ENCODE measurements at places on chromosomes 7 and 10. TPM values are rescaled to one million over a fixed set of nuclear protein-coding genes. Genes with fewer than 3 reads are reported as not detected.

HOXA1 gene
- total RNA-seq: 1.7 TPM

UNCX gene
- total RNA-seq: not detected

ADRA2A gene
- 12.8 TPM for total RNA-seq

EGFR gene
- total RNA-seq: 57.8 TPM

DNA sequence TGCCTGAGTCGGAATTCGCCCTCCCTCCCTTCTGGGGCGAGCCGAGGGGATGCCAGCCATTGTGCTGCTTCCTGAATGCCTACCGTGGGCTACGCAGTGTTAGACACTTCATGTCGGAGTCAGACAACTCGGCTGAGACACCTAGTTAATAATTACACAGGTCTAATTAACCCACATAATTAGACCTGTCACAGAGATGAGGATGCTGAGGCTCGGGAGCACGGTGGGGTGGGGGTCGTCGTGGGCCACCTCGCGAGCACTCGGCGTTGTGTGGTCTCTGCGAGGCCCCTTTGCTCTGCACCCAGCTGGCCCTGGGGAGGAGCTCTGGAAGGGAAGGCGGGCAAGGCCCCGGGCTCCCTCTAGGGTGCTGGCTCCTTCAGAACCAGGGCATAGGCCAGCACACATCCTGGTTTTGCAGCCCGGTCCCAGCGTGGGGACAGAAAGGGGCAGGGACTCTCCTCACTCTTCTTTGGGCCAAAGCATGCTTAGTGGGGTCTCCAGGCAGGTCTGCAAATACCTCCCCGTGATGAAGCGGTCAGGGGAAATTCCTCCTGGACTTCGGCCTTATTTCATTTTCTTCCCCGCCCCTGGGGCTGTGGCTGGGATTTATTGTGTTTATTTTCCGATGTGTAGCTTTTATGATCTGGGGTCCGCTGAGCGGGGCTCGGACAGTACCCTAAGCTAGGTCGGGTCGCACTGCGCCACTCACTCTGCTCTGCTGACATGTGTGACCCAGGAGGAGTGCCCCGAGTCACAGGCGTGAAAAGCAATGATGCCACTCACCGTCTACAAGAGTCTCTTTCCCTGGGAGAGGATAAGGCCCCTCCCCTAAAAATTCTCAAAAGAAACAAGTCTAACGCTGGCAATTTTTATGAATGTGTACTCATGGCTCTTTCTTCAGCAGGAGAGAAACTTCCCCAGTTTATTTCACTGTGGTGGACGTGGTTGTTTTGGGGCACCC, 4.9 kb upstream of the FOXL3 start:
- peak; percentile 83 for DNase-seq

GRCh38 chr10:122461367-122461728, at the start of gene HTRA1:
Gene HTRA1 (plus strand): TSS chr10:122461553. CDS start chr10:122461653, 100 bp downstream.
- peak; percentile 63 for DNase-seq

- DNase-seq: peak; percentile 65
These were observed 57.5 kb upstream of the PPIF start for GRCh38 chr10:79289801-79290200.

GRCh38 chr10:123527151-123527550, 139.0 kb upstream of the GPR26 start:
- no peak for DNase-seq

DNA sequence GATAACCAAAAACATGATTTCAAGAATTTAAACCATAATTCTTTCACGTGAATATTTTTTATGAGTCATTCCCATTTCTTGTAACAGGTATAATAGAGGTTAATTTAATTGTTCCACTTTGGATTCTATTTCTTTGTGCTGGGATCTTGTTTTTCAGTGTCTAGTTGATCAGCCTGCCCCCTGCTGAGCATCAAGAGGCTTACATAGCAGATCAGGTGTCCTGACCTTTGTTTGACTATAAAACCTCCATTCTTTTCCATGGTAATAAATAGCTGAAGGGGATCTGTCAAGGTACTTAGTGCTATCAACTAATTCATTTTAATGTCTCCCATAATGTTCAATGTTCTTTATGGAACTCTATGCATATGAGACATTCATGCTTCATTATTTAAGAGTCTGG, 4.9 kb downstream of the COL17A1 start:
- no peak for DNase-seq

DNA sequence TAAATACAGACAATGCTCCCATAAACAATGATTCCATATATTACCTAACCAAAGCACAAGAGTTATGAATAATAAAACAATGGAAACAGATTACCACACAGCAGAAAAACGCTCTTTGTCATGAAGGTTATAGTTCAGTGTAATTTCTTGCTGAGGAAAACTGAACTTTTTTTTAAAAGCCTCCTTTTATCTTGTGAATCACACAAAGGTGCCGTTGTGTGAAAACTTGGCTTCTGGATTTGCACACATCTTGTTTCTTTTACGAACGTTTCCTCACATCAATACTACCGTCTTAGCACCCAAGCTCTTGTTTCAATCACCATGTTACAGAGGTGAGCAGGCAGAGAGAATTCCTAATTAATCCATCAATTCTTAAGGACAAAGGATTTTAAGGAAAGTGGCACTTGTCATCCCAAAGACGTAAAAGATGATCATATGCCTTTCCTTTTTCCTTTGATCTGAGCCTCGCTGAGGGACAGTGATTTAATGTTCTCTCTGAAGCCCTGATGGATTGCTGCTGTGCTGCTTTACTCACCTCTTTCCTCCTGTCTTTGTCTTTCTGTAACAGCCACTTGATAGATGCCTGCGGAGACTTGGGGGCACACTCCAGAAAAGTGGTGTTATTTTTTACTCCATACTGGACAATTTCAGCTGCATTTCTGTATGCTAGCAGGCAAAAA, 110.1 kb downstream of the CD36 start:
- DNase-seq: no peak

- no peak for DNase-seq
These were observed 16.7 kb upstream of the LRRN3 start for GRCh38 chr7:111074071-111074747.

- DNase-seq: no peak
These were observed 71.2 kb downstream of the ADCYAP1R1 start for GRCh38 chr7:31123321-31123720.

GRCh38 chr7:16223963-16224707, 197.2 kb downstream of the CRPPA start:
- no peak for DNase-seq

DNA sequence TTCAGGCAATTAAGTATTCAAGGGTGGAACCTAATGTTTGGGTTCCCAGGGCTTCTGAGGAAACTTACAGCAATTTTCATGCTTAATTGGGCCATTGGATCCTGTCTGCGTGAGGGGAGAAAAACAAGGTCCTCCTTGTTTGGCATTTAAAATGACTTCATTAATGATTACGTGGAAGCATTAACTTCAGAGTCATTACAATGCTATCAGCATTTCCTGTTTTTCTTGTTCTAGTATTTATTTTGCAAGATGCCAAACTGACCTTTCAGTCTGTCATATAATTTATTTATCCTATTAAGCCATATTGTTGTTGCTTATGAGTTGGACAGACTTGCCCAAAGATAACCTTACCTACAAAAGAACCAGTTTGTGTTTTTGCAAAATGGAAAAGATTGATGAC, 324.1 kb upstream of the LRRN3 start:
- DNase-seq: no peak
